ENCODE measurements at places on chromosomes 13 and 19. TPM values are rescaled to one million over a fixed set of nuclear protein-coding genes. Genes with fewer than 3 reads are reported as not detected.

The TGFBR3L gene
- 2.3 TPM for total RNA-seq

The SH2D3A gene
- 13.3 TPM for total RNA-seq

The LHB gene
- total RNA-seq, result not detected

The DCT gene
- total RNA-seq, result not detected

The LILRA2 gene
- not detected for total RNA-seq

The MPV17L2 gene
- 13.6 TPM for total RNA-seq

The MISP3 gene
- 4.2 TPM for total RNA-seq

The KLHL26 gene
- 2.3 TPM for total RNA-seq

Measured in A549 treated with CpdA at 1 μM for 4 hours (cell line).